Fibroblast of pulmonary artery (primary cell): ENCODE measurements at places on chromosomes 5 and 9.

GRCh38 chr9:14989811-14990210 lies 79.6 kb upstream of the FREM1 start:
- DNase-seq: no peak

GRCh38 chr9:79598562-79599345 lies 27.0 kb downstream of the TLE4 start:
- no peak for DNase-seq

GRCh38 chr5:24161559-24161958 lies 483.2 kb downstream of the CDH10 start:
- DNase-seq: no peak

DNA sequence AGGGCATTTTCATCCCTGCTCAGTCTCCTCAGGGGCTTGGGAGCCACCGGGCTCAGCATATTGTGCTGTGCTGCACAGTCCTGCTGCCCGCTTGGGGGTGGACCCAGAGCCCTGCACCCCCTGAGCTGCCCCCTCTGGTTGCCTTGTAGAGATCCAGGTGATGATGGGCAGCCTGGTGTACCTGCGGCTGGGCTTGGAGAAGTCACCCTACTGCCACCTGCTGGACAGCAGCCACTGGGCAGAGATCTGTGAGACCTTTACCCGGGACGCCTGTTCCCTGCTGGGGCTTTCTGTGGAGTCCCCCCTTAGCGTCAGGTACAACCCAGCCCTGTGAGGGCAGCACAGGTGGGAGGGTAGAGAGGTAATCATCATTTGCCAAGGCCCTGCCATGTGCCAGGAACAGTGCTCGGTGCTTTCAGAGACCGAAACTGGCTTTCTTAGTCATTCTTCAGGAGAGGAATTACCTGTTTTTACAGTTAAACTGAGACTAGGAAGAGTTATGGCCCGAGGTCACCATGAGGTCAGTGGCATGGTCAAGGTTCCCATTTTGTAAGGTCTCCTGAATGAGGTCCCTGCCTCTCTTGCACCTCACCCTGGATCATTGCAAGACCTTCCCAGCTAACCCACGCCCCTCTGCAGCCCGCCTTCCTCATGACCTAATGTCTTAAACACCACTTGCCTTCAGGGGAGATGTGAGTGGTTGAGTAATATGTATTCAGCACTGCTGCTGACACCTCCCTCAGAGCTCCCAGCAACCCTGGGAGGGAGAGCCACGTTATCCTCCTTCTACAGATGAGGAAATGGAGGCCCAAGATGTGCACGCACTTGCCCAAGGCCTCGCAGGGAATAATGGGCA lies 7.5 kb downstream of the NHP2 start:
- peak; percentile 46 for DNase-seq

DNA sequence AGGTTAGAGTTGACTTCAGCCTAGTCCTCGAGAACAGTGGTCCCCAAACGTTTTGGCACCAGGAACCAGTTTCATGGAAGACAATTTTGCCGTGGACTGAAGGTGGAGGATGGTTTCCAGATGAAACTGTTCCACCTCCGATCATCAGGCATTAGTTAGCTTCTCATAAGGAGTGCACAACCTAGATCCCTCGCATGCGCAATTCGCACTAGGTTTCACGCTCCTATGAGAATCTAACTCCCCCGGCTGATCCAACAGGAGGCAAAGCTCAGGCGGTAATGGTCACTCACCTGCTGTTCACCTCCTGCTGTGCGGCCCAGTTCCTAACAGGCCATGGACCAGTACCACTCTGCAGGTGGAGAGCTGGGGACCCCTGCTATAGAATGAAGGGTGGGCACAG lies 163.6 kb downstream of the CDH6 start:
- DNase-seq: no peak

GRCh38 chr9:73753171-73753570 lies 601.5 kb downstream of the ANXA1 start:
- peak; percentile 5 for DNase-seq

GRCh38 chr5:180521101-180521500 lies 26.9 kb downstream of the CNOT6 start:
- no peak for DNase-seq

DNA sequence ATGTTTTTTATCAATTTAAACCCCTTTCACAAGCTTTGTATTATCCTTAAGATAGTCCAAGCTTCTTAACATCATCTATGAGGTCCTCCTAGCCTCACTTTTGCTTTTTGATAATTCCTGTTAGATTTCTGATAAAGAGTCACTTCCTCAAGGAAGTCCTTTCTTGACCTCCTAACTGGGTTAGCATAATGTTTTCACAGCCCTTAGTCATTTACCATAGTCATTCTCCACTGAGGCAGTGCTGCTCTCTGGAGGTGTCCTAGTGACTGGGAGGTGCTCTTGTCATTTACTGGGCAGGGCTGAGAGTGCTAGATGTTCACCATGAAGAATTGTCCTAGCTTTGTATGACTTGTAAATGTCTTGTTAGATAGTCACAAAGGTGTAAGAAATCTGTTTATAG lies 26.4 kb downstream of the TNPO1 start:
- DNase-seq: no peak

- DNase-seq: no peak
Observed at GRCh38 chr9:89915187-89915586, 310.4 kb downstream of the GADD45G start.

GRCh38 chr9:133248726-133249295 lies 26.2 kb downstream of the ABO start:
- DNase-seq: no peak

GRCh38 chr5:168893283-168893682 lies 314.1 kb upstream of the PANK3 start:
- DNase-seq: no peak

DNA sequence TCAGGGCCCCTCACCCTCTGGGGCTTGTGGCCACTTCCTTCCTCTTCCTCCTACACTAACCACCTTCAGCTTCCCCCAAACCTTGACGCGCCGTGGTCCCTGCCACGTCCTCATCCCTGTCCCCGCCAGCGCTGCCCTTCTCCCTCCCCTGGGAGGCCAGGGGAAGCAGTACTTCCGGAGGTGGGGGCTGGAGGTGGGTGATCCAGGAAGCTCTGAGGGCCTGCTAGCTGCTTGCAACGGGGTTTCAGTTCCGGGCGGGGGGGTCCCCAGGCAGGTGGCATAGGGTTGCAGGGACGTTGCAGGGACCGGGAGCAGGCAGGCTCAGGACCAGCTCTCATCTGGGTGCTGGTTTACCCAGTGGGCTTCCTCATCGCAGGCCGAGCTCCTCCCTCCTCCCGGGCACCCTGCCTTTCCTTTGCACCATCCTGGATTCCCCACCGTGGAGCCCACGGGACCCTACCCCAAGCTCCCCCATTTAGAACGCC lies 70.0 kb downstream of the RXRA start:
- no peak for DNase-seq

DNA sequence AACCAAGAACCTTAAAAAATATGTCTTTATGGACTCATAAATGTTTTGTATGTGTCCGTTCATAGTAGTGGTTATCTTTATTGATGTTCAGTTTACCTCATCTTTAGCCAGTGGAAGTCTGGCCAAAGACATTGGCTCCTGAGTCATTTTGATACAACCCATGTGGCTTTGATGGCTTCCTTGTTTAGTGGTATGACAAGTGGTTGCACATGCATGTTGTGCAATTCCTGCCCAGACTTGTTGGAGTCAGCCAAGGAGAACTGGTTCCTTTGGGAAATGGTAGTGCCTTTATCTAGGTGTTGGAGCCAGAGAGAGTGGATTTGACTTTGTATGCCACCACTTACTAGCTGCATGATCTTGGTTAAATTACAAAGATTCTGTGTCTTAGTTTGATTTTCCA lies 94.3 kb downstream of the RPS23 start:
- peak; percentile 60 for DNase-seq

GRCh38 chr9:592225-592624 lies 249.3 kb upstream of the DMRT1 start:
- no peak for DNase-seq
